Panc1 (cell line): ENCODE measurements at places on chromosomes 16 and 17.
A peak's percentile ranks its signal among the peaks of the same experiment; 100 is the strongest.

DNA sequence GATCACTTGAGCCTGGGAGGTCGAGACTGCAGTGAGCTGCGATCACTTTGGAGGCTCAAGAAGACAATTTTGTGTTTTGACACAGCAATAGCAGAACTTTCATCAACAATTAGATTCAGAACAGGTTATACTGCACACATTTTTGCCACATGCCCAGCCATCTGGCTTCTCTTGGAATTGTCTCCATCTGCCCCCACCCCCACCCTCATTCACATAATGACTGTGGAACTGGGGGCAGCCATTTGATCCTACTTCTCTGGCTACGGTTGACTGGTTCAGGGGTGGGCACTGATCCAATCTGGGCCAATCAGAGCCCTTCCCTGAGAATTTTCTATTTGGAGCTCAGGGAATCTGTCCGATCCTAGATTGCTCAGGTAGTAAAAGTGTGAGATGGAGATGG is 14.0 kb downstream of the TMEM92 start:
- DNase-seq, result no peak
- H3K27ac ChIP-seq, result no peak overlapping the region
- H3K36me3 ChIP-seq, result no peaks in the 10 kb centered on the region
- H3K4me1 ChIP-seq, result peaks cover 8% of the 10 kb centered on the region; the same call in 1 of the 2 replicates
- no peaks in the 10 kb centered on the region for H3K27me3 ChIP-seq

- H3K4me1 ChIP-seq, result peaks cover 23% of the 10 kb centered on the region
- no peak overlapping the region for H3K4me3 ChIP-seq
- no peaks in the 10 kb centered on the region for H3K27me3 ChIP-seq
- no peaks in the 10 kb centered on the region; the same call in 1 of the 2 replicates for H3K36me3 ChIP-seq
- no peak for DNase-seq
- peak overlapping the region; percentile 54; the same call in 1 of the 2 replicates for H3K27ac ChIP-seq
These were observed 52.1 kb upstream of the SLC12A3 start for GRCh38 chr16:56812884-56813283.

DNA sequence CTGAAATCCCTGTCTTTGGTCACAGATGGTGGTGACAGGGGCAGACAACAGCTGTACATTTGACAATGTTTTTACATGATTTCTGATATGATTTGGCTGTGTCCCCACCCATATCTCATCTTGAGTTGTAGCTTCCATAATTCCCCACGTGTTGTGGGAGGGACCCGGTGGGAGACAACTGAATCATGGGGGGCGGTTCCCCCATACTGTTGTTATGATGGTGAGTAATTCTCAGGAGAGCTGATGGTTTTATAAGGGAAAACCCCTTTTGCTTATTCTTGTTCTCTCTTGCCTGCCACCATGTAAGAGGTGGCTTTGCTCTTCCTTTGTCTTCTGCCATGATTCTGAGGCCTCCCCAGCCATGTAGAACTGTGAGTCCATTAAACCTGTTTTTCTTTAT is 353.9 kb downstream of the CPPED1 start:
- no peaks in the 10 kb centered on the region for H3K36me3 ChIP-seq
- H3K4me3 ChIP-seq, result no peak overlapping the region
- H3K27ac ChIP-seq, result no peak overlapping the region

- H3K4me1 ChIP-seq, result no peaks in the 10 kb centered on the region
- DNase-seq, result no peak
- H3K4me3 ChIP-seq, result no peak overlapping the region
- H3K36me3 ChIP-seq, result no peaks in the 10 kb centered on the region
These were observed 21.7 kb downstream of the G6PC1 start for GRCh38 chr17:42922294-42922693.

DNA sequence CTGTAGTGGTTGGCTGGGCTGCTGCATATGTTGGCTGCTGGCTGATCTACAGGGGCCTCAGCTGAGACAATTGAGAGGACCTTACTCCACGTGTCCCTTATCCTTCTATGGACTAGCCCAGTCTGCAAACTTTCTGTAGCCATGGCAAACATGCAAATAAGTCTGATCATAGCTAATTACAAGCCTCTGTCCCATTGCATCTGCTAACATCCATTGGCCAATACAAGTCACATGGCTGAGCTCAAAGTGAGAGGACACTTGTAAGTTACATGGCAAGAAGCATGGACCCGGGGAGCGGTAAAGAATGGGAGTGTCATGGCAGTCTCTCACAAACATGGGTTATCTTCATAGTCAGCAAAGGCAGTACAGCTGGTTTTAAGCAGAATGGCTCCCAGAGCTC is 11.6 kb upstream of the IL4R start:
- no peak overlapping the region for H3K27ac ChIP-seq
- H3K4me1 ChIP-seq, result no peaks in the 10 kb centered on the region
- DNase-seq, result no peak
- no peak overlapping the region for H3K4me3 ChIP-seq
- no peaks in the 10 kb centered on the region for H3K27me3 ChIP-seq
- H3K36me3 ChIP-seq, result no peaks in the 10 kb centered on the region

GRCh38 chr16:3842994-3843393 is 37.5 kb downstream of the CREBBP start:
- H3K4me3 ChIP-seq, result no peak overlapping the region
- H3K27ac ChIP-seq, result no peak overlapping the region
- no peak for DNase-seq
- no peaks in the 10 kb centered on the region; the same call in 1 of the 2 replicates for H3K4me1 ChIP-seq
- no peaks in the 10 kb centered on the region for H3K27me3 ChIP-seq
- H3K36me3 ChIP-seq, result no peaks in the 10 kb centered on the region; the same call in 1 of the 2 replicates

DNA sequence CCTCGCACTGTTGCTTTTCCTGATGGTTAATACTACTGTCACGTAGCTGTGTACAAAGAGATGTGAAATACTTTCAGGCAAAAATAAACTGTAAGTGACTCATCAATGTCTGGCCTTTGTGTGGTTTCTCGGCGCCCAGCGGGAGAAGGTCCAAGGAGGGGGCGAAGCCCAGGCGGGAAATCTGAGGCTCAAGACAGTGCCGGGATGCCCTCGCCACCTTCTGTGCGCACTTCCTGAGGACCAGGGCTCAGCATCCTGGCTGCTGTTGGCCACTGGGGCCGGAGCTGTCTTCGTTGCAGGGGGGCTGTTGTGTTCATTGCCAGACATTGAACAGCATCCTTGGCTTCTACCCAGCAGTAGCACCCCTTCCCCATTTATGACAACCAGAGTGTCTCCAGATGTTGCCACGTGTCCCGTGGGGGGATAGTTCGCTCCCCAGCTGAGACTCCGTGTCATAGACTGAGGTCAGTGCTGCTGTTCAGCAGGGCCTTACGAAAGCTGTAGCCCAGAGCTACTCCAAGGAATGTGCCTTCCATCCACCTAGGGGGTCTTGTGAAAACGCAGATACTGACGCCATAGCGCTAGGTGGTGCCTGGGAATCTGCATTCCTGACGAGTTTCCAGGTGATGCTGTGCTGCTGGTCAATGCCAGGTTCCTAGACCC is 67.3 kb upstream of the PLCG2 start:
- no peak overlapping the region for H3K4me3 ChIP-seq
- DNase-seq, result no peak
- no peak overlapping the region for H3K27ac ChIP-seq
- H3K27me3 ChIP-seq, result no peaks in the 10 kb centered on the region
- H3K4me1 ChIP-seq, result peaks cover 8% of the 10 kb centered on the region; the same call in 1 of the 2 replicates
- H3K36me3 ChIP-seq, result 0 out of 2 replicates have a peak, but pooled peaks cover 2% of the 10 kb centered on the region

GRCh38 chr16:73016488-73016830 is 31.5 kb downstream of the ZFHX3 start:
- H3K4me1 ChIP-seq, result peaks cover 25% of the 10 kb centered on the region
- DNase-seq, result no peak
- no peak overlapping the region for H3K4me3 ChIP-seq
- no peaks in the 10 kb centered on the region for H3K36me3 ChIP-seq
- no peak overlapping the region for H3K27ac ChIP-seq

DNA sequence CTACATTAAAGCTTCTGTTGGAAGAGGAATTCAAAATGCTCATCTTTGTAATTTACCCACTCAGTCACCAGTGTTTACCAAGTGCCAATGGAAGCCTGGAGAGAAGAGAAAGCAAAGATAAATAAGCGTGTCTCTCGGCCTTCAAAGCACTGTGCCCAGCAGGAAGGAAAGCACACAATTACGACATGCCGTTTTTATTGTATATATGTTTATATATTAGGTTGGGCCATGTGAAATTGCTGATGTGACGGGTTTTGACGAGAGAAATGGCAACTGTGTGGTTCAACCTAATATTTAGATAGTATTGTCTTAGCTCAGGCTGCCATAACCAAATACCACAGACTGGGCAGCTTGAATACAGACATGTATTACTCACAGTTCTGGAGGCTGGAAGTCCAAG is 79.3 kb upstream of the HSBP1 start:
- no peaks in the 10 kb centered on the region for H3K27me3 ChIP-seq
- H3K4me1 ChIP-seq, result no peaks in the 10 kb centered on the region
- no peak for DNase-seq
- H3K36me3 ChIP-seq, result no peaks in the 10 kb centered on the region
- no peak overlapping the region for H3K27ac ChIP-seq
